H1 (cell line): ENCODE measurements at places on chromosomes 7 and 10.

DNA sequence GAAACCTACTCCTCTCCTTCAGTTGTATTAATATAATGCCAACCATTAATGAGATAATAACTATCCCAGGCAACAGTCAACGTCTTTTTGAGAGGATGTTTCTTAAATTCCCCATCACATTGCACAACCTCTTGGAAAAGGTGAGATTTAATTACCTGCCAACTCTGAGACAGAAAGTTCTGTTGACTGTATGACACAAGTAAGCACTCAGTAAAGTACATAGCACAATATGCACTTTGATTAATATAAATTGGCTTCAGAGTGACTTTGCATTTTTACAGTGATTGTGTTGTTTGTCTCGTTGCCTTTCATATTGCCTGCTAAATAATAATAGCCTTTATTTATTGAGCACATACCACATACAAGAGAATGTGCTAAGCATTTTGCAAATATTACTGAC, 46.7 kb downstream of the CAV1 start:
- H3K36me3 ChIP-seq: no peaks in the 10 kb centered on the region
- no peaks in the 10 kb centered on the region for H3K4me1 ChIP-seq
- no peak overlapping the region for H3K4me3 ChIP-seq
- no peaks in the 10 kb centered on the region for H3K27me3 ChIP-seq
- H3K27ac ChIP-seq: no peak overlapping the region

GRCh38 chr10:131698986-131699385, 201.8 kb upstream of the PPP2R2D start:
- DNase-seq: no peak
- no peaks in the 10 kb centered on the region for H3K4me1 ChIP-seq
- H3K36me3 ChIP-seq: no peaks in the 10 kb centered on the region
- H3K27ac ChIP-seq: no peak overlapping the region
- H3K27me3 ChIP-seq: no peaks in the 10 kb centered on the region
- H3K4me3 ChIP-seq: no peak overlapping the region

GRCh38 chr7:13028036-13028824, 340.8 kb downstream of the ARL4A start:
- peaks cover 7% of the 10 kb centered on the region; the same call in 1 of the 2 replicates for H3K4me1 ChIP-seq
- no peak for DNase-seq
- no peaks in the 10 kb centered on the region for H3K27me3 ChIP-seq
- H3K36me3 ChIP-seq: no peaks in the 10 kb centered on the region
- H3K4me3 ChIP-seq: no peak overlapping the region

- no peaks in the 10 kb centered on the region for H3K36me3 ChIP-seq
- H3K4me1 ChIP-seq: no peaks in the 10 kb centered on the region
- no peaks in the 10 kb centered on the region for H3K27me3 ChIP-seq
- no peak overlapping the region for H3K4me3 ChIP-seq
- no peak for DNase-seq
- H3K27ac ChIP-seq: no peak overlapping the region
Measured at GRCh38 chr7:50649259-50649885, 84.2 kb upstream of the DDC start.

- H3K4me3 ChIP-seq: no peak overlapping the region
- H3K4me1 ChIP-seq: no peaks in the 10 kb centered on the region
- no peaks in the 10 kb centered on the region for H3K27me3 ChIP-seq
- DNase-seq: no peak
- H3K36me3 ChIP-seq: no peaks in the 10 kb centered on the region
Measured at GRCh38 chr7:46814516-46815250, 767.2 kb downstream of the TNS3 start.

- H3K27ac ChIP-seq: no peak overlapping the region
- peak overlapping the region; percentile 43 for H3K4me3 ChIP-seq
- no peaks in the 10 kb centered on the region for H3K27me3 ChIP-seq
- no peak for DNase-seq
Measured at GRCh38 chr10:24209946-24210491, 1.1 kb downstream of the KIAA1217 start.

- H3K27ac ChIP-seq: no peak overlapping the region
- no peak overlapping the region for H3K4me3 ChIP-seq
- H3K27me3 ChIP-seq: no peaks in the 10 kb centered on the region
Measured at GRCh38 chr7:39888171-39888853, 61.7 kb upstream of the CDK13 start.

GRCh38 chr10:123993534-123994416, 99.6 kb downstream of the CHST15 start:
- no peak overlapping the region for H3K27ac ChIP-seq
- no peak overlapping the region; the same call in 1 of the 2 replicates for H3K4me3 ChIP-seq
- H3K4me1 ChIP-seq: no peaks in the 10 kb centered on the region
- H3K27me3 ChIP-seq: peaks cover 14% of the 10 kb centered on the region
- no peak for DNase-seq

GRCh38 chr7:1639071-1639470, 31.0 kb upstream of the ELFN1 start:
- no peaks in the 10 kb centered on the region for H3K36me3 ChIP-seq
- H3K27me3 ChIP-seq: no peaks in the 10 kb centered on the region
- no peaks in the 10 kb centered on the region for H3K4me1 ChIP-seq
- no peak overlapping the region for H3K4me3 ChIP-seq
- no peak overlapping the region for H3K27ac ChIP-seq

GRCh38 chr7:90586091-90586490, 10.0 kb upstream of the CDK14 start:
- no peak overlapping the region for H3K27ac ChIP-seq
- no peaks in the 10 kb centered on the region for H3K27me3 ChIP-seq
- no peak overlapping the region for H3K4me3 ChIP-seq
- no peaks in the 10 kb centered on the region for H3K36me3 ChIP-seq
- DNase-seq: no peak
- no peaks in the 10 kb centered on the region for H3K4me1 ChIP-seq

DNA sequence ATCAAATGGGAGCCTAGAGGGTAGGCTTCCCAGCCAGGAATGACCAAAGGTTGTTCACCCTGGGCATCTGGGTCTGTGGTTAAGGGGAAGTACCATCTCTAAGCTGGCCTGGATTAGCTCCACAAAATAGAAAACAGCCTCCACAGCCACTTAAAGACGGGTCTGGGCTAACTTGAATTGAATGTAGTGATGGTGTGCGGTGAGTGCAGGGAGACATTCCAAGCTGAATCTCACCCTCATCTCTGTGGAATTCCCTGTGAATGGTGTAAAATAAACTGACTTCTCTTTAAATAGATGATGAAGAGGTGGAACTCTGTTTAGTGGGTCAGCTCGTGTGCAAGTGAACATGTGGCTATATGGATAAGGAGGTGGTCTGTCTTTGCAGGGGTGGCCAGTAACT, 251.0 kb downstream of the DYNC1I1 start:
- no peak overlapping the region for H3K27ac ChIP-seq
- DNase-seq: no peak
- H3K36me3 ChIP-seq: no peaks in the 10 kb centered on the region
- H3K4me1 ChIP-seq: no peaks in the 10 kb centered on the region

- no peak for DNase-seq
- H3K36me3 ChIP-seq: no peaks in the 10 kb centered on the region
- peaks cover 4% of the 10 kb centered on the region for H3K4me1 ChIP-seq
- H3K27me3 ChIP-seq: no peaks in the 10 kb centered on the region
- H3K4me3 ChIP-seq: no peak overlapping the region
Measured at GRCh38 chr10:110350812-110351211, 46.1 kb upstream of the SMNDC1 start.

GRCh38 chr7:130139193-130139960, 65.8 kb downstream of the TMEM209 start:
- H3K36me3 ChIP-seq: no peaks in the 10 kb centered on the region
- no peaks in the 10 kb centered on the region for H3K27me3 ChIP-seq
- H3K4me3 ChIP-seq: no peak overlapping the region
- H3K4me1 ChIP-seq: no peaks in the 10 kb centered on the region
- no peak for DNase-seq
- no peak overlapping the region for H3K27ac ChIP-seq

DNA sequence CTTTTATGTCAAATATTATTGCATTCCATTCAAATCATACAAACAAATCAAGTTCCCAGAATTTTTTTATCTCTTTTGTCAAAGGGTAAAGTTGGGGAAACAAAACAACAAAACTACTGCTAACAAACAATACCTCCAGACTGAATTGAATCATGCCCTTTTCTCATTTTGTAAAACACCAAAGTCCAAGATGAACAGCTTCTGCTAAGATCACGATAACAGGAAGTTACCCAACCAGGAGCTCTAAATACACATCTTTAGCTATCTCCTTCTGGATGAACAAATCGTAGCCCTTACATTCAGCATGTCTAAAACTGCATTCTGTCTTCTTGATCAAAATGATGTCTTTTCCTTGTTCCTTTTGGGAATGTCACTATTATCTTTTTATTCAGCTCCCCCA, 97.4 kb downstream of the CTTNBP2 start:
- no peaks in the 10 kb centered on the region for H3K36me3 ChIP-seq
- DNase-seq: no peak

GRCh38 chr7:80608336-80608735, 30.1 kb upstream of the CD36 start:
- DNase-seq: no peak
- H3K27ac ChIP-seq: no peak overlapping the region
- no peaks in the 10 kb centered on the region for H3K4me1 ChIP-seq
- H3K27me3 ChIP-seq: no peaks in the 10 kb centered on the region

DNA sequence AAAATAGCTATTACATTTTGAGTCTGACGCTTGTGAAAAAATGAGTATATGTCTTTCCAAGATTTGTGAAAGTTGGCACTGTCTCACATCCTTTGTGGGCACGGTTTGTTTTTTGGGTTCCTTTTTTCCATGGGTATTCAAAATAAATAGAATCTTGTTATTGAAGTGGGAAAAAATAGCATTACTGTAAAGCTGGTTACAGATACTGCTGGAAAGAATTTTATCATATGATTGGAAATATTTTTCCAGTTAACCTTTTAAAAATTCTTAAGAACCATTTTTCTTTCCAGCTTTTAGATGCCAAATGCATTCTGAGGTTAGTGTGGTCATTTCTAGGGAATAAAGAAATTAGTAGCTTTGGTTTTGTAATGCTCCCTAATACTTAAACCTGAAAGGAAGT, 11.4 kb downstream of the NET1 start:
- H3K4me3 ChIP-seq: no peak overlapping the region
- no peaks in the 10 kb centered on the region for H3K27me3 ChIP-seq
- no peaks in the 10 kb centered on the region for H3K36me3 ChIP-seq
- H3K4me1 ChIP-seq: peaks cover 4% of the 10 kb centered on the region; the same call in 1 of the 2 replicates
- no peak overlapping the region for H3K27ac ChIP-seq

GRCh38 chr10:93225938-93226337, 152.2 kb downstream of the CYP26A1 start:
- H3K4me3 ChIP-seq: no peak overlapping the region
- no peaks in the 10 kb centered on the region for H3K27me3 ChIP-seq
- no peak overlapping the region for H3K27ac ChIP-seq
- no peak for DNase-seq

DNA sequence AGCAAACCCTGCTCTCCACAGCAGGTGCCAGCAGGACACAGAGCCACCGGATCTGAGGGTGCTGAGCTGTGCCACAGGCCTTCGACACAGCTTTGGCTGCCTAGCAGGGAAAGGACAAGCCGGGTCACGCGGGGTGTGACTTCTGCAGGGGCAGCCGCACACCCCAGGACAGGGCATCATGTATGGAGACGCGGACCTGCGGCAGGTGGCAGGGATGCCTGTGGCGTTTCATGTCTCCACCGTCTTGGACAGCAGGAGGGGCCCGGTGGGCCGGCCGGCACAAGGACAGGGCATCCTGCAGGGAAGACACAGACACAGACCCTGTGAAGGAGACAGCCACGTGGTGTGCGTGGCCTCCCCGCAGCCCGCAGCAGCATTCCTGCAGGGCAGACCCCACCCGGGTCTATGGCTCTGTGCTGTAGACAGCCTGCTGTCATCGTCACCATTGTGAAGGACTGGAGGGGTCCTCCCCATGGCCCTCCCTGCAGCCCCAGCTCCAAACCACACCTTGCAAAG, 109.2 kb downstream of the PDGFA start:
- no peak overlapping the region for H3K27ac ChIP-seq
- no peaks in the 10 kb centered on the region for H3K27me3 ChIP-seq
- no peak for DNase-seq
- H3K4me3 ChIP-seq: no peak overlapping the region
- peaks cover 3% of the 10 kb centered on the region; the same call in 1 of the 2 replicates for H3K4me1 ChIP-seq

DNA sequence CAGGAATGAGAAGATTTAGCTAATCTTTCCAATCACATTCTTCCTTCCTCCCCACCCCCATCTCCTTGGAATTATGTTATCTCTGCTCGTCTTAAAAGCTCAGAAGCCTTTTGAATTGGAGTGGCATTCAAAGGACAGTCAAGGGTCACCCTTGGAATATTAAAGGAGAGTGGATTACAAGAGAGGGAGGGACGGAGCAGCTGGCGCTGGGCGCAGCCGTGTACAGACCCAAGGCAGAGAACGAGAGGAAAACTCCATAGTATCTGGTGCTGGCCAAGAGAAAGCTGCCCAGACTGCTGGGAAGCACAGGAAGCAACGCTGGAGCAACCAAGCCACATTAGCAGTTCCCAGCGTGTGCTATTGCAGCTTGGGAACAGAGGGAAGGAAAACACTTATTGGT, 95.7 kb downstream of the POU6F2 start:
- no peaks in the 10 kb centered on the region for H3K27me3 ChIP-seq
- no peak for DNase-seq
- H3K4me3 ChIP-seq: no peak overlapping the region
- no peaks in the 10 kb centered on the region; the same call in 1 of the 2 replicates for H3K36me3 ChIP-seq

- H3K4me1 ChIP-seq: no peaks in the 10 kb centered on the region
- no peak overlapping the region for H3K4me3 ChIP-seq
- DNase-seq: no peak
- no peaks in the 10 kb centered on the region for H3K36me3 ChIP-seq
Measured at GRCh38 chr10:91012502-91012901, 91.6 kb upstream of the ANKRD1 start.

GRCh38 chr7:124630395-124630794, 135.2 kb downstream of the GPR37 start:
- H3K36me3 ChIP-seq: no peaks in the 10 kb centered on the region
- DNase-seq: no peak
- H3K27ac ChIP-seq: no peak overlapping the region

DNA sequence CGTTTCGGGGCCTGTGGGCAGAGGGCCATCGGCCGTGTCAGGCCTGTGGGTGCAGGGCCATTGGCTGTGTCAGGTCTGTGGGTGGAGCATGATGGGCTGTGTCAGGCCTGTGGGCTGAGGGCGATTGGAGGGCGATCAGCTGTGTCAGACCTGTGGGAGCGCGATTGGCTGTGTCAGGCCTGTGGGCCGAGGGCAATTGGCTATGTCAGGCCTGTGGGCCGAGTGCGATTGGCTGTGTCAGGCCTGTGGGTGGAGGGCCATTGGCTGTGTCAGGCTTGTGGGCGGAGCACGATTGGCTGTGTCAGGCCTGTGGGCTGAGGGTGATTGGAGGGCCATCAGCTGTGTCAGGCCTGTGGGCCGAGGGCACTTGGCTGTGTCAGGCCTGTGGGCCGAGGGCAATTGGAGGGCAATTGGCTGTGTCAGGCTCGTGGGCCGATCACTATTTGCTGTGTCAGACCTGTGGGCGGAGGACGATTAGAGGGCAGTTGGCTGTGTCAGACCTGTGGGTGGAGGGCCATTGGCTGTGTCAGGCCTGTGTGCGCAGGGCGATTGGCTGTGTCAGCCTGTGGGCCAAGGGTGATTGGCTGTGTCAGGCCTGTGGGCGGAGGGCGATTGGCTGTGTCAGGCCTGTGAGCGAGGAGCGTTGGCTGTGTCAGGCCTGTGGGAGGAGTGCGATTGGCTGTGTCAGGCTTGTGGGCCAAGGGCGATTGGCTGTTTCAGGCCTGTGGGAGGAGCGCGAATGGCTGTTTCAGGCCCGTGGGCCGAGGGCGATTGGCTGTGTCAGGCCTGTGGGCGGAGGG, 54.1 kb downstream of the DYNC2I1 start:
- H3K27ac ChIP-seq: no peak overlapping the region
- H3K4me3 ChIP-seq: no peak overlapping the region
- no peaks in the 10 kb centered on the region for H3K4me1 ChIP-seq
